ENCODE measurements at places on chromosomes 11 and 22.

DNA sequence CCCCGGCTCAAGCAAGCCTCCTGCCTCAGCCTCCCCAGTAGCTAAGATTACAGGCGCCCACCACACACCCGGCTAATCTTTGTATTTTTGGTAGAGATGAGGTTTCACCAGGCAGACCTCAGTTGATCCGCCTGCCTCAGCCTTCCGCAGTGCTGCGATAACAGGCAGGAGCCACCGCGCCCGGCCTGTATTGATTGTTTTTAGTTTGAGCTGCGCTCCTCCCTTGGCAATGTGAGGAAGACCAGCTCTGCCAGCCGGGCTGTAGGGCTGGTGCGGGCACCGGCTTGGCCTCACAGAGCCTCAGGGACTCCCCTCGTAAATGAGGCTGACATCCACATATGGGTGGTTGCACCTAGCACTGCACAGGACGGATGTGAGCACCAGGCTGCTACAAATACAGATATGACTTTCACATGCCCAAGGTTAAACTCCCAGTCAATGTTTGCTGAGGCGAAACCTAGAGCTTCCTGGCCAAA lies 7.5 kb upstream of the SLC2A11 start:
- no peak for DNase-seq

DNA sequence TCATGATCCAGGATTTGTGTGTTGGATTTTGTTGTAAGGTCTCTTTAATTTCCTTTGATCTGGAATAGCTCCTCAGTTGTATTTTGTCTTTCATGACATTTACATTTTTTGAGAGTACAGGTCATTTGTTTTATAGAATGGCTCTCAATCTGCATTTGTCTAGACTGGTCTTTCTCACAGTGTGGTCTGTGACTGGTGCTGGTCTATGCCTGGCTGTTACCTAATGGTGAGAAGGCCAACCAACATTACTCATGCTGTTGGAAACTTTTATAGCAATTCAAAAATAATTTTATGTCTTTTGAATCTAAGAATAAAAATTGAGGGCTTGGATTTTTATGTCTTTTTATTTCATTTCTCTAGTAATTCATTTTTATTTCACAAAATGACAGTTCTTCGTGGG lies 3.9 kb upstream of the NCR3LG1 start:
- DNase-seq, result no peak

GRCh38 chr22:19844377-19845053 lies 10.2 kb downstream of the GNB1L start:
- DNase-seq, result peak; percentile 19

GRCh38 chr11:95451682-95452081 lies 220.7 kb upstream of the SESN3 start:
- DNase-seq, result no peak

DNA sequence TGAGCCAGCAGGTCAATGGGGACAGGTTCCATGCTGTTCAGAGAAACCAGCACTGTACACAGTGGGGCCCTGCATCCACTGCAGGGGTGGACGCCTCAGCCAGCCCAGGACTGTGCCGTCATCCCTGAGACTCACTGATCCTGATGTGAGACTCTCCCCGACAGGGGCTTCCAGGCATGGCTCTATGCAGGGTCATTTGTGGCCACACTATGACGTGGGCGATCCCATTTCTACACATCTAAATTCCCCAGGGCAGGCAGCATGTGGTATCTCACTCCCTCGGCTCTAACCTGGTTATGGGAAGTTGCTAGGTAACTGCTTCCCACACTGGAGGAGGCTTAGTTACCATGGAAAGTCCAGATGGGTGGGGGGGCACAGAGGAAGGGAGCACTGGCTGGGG lies 14.2 kb upstream of the FAM83F start:
- no peak for DNase-seq

DNA sequence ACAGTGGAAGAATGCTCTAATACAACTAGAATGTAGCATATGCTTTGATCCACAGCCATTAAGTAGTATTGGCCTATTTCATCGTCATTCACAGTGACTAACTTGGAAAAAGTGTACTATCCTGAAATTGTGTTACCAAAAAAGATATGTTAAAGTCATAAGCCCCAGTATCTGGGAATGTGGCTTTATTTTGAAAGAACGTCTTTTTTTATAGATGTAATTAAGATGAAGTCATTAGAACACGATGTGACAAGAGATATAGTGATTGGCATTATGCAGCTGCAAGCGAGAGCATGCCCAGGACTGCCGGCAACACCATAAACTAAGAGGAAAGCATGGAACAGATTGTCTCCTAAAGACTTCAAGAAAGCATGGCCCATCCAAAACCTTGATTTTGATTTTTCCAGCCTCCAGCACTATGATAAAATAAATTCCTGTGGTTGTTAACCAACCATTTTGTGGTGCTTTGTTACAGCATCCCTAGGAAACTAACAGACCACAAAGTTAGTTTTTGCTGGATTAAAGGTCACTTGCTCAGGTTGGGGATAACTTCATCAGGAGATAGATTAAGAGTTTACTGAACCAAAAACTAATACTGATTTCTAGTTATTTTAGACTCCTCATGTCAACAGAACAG lies 870.6 kb upstream of the LRRC4C start:
- DNase-seq, result no peak

DNA sequence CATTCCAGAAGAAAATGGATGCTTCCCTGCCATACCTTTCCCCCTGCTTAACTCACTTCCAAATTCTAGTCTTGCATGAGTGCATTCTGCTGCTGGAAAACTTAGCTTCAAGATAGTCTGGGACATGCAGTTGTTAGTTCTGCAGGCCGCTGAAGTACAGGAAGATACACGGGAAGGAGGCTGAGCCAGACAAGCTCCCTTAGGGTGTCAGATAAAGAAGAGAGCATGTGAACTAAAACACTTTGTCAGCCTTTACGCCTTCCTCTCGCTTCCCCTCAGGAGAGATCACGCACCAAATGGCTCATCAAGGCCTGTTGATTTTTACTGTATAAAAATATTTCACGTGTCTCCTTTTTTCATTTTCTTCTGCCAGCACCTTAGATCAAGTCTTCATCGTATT lies 420.7 kb downstream of the INSC start:
- DNase-seq, result no peak

DNA sequence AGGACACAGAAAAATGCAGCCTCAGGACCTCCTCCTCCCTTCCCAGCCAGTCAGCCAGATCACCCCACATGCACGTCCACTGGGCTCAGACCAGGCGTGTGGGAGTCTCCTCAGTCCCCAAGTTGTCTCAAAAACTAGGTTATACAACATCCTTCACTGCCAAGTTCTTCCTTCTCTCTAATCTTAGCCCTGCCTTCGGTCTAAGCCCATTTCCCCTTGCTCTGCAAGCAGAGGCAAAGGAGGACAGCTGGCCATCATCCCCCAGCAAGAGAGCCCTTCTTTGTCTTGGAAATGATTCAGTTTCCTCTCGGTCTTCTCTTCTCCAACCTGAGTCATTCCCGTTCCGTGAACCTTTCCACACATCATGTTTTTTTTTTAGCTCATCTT lies 14.0 kb upstream of the NRGN start:
- DNase-seq, result no peak

- no peak for DNase-seq
Observed at GRCh38 chr11:37402663-37403062, 804.6 kb upstream of the RAG2 start.

GRCh38 chr11:1863352-1864216 lies 10.7 kb downstream of the LSP1 start:
- peak; percentile 68 for DNase-seq

- no peak for DNase-seq
Observed at GRCh38 chr11:113287801-113288200, 26.6 kb upstream of the TTC12 start.

- no peak for DNase-seq
Observed at GRCh38 chr11:17736930-17737817, 2.6 kb downstream of the KCNC1 start.

GRCh38 chr11:68904248-68904847 lies 657 bp downstream of the IGHMBP2 start:
- no peak for DNase-seq

DNA sequence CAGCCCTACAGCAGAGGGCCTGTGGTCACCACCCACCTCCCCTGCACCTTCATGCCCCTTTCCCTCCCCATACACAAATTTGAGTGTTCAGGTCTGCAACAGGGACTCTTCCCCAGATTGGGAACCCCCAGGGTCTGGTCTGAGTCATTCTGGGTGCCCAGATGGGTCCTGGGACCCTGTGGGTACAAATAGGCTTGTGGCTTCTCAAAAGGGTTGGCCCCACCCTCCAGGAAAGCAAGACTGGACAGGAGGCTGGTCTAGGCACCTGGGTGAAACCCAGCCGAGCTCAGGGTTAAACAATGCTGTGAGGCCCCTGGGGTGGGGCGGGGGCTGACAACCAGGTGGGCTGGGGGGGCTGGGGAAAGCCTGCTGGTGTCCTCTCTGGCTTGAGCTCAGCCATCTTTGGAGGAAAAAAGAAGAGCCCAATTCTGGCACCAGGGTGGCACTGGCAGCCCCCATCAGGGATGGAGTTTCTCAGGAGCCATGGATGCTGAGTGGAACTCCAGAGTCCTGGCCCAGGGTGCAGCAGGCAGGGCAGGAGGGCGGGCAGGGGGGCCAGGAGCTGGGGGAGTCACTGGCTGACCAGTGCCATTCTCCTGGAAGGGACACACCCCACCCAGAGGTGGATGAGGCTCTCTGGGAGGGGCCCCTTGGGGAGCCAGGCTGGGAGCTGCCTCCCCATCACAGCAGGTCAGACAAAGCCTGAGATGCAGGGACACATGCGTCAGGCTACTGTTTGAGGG lies 1.1 kb downstream of the SEPTIN5 start:
- DNase-seq, result no peak

DNA sequence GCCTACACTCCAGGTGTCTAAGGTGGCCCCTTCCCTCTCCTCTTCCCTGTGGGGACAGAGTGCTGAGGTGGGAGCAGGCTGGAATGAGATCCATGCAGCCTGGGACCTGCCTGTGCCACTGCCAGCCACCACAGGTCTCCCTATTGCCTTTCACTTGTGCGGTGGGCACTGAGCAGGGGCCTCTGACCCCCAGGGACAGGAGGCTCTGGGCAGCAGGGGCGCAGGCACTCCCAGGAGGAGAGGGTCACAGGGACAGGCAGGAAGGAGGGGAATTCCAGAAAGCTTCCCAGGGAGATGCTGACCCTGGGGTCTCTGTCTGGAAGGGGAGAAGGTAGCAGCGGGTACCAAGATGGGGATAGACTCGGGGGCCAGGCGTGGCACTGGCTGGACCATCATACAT lies 228.5 kb upstream of the B3GAT1 start:
- no peak for DNase-seq

DNA sequence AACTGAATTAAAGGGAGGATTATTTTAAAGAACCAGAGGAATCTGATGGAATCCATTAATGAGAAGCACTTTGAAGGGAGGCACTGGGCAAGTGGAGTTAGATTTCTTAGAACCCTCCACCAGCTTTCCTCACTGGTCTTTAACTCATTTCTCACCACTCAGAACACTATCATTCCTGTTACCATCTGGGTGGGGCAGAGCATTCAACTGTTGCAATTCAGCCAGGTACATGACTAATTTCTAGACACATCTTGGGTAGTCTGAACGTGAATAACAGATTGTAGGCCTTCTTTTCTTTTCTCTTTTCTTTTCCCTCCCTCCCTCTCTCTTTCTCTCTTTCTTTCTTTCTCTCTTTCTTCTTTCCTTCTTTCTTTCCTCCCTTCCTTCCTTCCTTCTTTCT lies 15.5 kb upstream of the MMP1 start:
- DNase-seq, result no peak

DNA sequence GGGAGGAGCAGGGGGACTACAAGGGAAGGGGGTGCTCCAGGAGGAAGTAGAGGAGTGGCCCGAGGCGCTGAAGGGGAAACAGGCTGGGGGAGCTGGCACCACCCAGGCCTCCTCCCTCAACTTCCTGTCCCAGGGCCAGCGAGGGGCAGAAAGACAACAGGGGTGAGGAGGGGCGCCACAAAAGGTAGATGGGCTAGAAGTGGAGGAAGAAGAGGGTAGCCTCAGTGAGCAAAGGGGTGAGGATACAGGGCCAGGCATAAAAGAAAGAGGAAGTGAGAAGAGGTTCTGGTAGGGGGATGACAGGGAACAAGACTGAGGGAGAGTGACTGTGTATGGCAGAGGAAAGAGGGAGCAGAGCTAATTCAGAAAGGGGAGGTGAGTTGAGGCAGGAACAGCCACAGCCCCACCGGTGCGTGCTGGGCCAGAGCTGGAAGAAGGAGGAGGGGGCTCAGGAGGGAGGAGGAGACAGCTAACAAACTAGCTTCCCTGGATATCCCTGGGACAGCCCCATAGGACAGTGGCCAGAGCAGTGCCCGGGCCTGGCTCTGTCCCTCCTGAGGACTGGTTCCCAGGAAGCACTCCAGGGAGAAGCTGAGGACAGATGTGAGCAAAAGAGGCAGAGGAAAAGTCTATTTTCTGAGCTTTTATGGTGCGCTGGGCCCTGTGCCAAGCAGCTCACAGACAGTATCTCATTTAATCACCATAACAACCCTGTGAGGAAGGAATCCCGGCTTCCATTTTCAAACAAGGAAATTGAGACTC lies 8.5 kb downstream of the DCHS1 start:
- DNase-seq, result no peak

DNA sequence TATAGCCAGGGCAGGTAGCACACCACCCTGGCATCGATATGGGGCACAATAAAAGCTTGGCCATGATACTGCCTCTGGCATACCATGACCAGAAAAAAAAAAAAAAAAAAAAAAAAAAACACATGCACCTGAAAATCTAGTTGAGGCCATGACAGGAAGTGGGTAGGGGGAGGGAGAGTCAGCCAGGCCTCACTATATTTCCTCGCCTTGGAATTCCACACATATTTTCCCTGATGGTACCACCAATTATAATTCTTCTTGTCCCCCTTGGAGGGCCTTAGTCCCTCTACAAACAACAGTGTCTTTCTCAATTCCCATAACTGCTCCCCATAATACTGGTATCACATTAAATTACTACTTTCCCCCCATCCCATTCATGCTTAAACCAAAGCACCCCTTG lies 12.6 kb upstream of the CHKA start:
- no peak for DNase-seq

GRCh38 chr22:46090631-46091201 lies 59.6 kb upstream of the PPARA start:
- DNase-seq, result no peak

- DNase-seq, result no peak
Observed at GRCh38 chr22:49659924-49660315, 167.8 kb downstream of the BRD1 start.

DNA sequence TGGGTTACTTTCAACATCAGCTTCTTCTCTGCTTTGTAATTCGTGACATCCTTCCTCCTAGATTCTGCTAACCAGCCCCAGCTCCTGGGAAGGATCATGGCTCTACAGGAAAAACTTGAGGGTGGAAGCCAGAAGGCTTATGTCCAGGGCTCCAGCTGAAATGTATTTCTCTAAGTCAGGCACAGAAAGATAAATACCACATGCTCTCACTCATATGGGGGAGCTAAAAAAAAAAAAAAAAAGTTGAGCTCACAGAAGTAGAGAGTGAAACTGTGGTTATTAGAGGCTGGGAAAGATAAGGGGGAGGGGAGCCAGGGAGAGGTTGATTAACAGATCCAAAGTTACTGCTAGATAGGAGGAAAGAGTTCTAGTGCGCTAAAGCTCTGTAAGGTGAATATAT lies 74.9 kb downstream of the DSCAML1 start:
- DNase-seq, result no peak

Data from AG09319 (cell line).